Activated CD4-positive, alpha-beta T cell treated with anti-CD3 and anti-CD28 coated beads, Interleukin-2, amount 50 U/mL, for 16 hours (primary cell): ENCODE measurements at places on chromosomes 13 and 19.

- DNase-seq: no peak
Observed at GRCh38 chr19:37537391-37537947, 30.7 kb downstream of the ZNF793 start.

GRCh38 chr19:30558793-30559192 lies 186.6 kb downstream of the ZNF536 start:
- DNase-seq: no peak

DNA sequence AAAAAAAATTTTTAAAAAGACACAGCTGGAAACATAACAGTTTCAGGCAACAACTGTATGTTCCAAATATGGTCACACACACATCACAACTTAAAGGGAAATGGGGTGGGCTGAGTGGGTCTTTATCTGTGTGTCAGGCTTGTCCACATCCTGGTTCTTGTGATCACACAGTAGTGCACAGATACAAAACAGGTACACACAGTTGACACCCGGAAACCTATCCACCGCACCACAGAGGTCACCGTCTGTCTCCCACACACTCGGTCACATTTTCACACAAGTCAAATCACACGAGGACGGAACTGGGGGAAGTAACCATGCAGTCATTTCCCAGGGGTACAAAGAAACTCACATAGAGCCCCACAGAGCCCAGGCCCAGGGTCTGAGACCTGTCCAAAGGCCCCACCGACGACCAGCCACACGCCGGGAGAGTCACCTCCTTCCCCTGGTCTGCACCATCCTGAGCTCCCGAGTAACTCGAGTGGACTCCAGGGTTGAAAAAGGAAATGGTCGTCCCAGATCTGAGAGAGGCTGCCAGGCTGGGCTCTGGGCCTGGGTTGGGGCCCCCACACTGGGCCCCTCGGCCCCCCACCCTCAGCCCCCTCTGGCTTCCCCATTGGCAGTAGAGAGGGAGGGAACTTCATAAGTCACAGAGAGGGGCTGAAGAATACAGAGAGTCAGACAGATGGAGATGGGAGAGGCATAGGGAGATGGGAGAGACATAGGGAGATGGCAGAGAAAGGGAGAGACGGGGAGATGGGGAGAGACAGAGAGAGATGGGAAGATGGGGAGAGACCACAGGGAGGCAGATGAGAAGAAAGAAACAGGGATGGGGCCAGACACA lies 1.3 kb upstream of the PPAN start:
- peak; percentile 89 for DNase-seq

GRCh38 chr13:68467160-68467559 lies 1237.0 kb upstream of the PCDH9 start:
- DNase-seq: no peak

GRCh38 chr13:108961542-108962125 lies 332.2 kb downstream of the MYO16 start:
- peak; percentile 62 for DNase-seq

DNA sequence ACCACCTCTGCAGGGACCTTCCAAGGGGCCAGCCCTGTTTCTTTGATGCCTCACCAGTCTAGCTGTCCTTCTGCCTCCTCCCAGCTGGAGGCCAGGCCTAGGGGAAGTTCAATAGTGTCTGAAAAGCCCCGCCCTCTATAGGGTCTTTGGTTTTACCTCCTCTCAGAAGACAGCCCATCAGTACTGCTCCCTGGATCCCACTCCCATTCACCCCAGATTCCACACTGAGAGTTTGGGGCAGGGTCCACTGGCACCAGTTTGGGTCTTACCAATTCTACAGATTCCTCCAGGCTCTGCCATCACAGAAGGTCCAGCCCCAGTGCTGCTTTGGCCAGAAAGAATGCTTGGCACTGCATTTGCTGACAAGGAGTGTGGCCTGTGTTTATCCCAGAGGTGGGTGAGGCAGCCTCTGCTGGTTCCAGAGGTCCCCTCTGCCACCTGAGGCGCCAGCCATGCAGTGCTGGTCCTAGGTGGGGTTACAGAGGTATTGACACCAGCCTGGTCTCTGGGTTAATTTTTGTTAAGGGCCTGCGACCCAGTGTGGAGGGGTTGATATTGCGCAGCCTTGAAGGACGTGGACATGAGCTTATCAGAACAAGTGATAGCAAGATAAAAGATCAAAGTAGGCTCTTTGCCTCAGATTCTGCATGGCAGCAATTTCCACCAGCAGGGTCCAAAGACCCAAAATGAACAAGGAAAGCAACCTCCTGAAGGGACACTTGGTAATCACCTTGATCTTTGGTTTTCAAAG lies 41.4 kb upstream of the IGSF23 start:
- DNase-seq: no peak

DNA sequence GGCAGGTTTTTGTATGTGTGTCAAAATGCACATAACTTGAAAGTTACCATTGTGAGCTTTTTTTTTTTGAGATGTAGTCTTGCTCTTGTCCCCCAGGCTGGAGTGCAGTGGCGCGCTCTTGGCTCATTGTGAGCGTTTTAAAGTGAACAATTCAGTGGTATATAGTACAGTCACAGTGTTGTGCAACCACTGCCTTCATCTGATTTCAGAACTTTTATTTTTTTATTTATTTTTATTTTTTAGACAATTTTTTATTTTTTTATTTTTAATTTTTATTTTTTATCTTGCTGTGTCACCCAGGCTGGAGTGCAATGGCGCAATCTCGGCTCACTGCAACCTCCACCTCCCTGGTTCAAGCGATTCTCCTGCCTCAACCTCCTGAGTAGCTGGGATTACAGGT lies 15.0 kb downstream of the SLC25A42 start:
- no peak for DNase-seq

DNA sequence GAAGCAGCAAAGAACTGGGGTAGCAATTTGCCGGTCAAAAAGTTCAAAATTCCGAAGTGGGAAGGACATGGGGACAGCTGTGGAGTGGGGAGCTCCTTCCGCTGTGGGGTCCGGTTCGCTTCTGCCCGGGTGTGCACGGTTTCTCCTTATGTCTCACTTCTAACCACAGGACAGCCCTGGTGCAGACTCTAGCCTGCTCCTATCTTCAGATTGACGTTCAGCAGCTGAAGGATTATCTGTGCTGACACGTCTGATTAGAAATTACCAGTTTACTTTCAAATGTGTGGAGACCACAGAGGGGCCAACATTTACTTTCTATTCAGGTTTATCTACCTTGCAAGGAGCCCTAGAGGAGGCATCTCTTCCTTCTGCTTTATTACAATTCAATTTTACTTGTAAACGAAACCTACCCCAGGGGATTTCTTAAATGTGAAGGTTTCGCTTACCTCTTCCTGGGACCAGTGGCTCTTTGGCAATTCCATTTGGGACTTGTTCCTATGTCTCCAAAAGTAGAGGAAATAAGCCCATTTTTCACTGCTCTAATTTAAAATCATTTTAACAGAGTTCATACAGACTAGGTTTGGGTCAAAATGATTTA lies 27.3 kb downstream of the LHFPL6 start:
- no peak for DNase-seq

- DNase-seq: no peak
Observed at GRCh38 chr13:78084401-78084800, 165.8 kb upstream of the EDNRB start.

GRCh38 chr13:50055454-50055853 lies 40.2 kb downstream of the KCNRG start:
- DNase-seq: no peak

DNA sequence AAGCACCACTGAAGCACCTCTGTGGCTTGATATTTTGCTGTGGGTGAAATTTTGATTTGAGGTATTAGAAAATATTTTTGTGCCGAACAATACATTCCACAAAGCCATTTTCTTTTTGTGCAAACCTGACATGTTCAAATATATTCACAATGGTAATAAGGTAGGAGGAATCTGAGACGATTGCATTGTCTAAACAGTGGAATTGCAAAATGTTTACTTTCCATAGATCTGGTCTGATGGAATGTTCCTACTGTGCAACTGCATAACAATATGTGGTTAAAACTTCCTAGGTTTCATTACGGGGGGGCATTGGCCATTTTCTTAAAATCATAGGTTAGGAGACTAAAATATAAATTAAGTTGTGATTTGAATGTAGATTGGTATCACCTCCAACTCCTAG lies 42.7 kb upstream of the AKAP11 start:
- no peak for DNase-seq

DNA sequence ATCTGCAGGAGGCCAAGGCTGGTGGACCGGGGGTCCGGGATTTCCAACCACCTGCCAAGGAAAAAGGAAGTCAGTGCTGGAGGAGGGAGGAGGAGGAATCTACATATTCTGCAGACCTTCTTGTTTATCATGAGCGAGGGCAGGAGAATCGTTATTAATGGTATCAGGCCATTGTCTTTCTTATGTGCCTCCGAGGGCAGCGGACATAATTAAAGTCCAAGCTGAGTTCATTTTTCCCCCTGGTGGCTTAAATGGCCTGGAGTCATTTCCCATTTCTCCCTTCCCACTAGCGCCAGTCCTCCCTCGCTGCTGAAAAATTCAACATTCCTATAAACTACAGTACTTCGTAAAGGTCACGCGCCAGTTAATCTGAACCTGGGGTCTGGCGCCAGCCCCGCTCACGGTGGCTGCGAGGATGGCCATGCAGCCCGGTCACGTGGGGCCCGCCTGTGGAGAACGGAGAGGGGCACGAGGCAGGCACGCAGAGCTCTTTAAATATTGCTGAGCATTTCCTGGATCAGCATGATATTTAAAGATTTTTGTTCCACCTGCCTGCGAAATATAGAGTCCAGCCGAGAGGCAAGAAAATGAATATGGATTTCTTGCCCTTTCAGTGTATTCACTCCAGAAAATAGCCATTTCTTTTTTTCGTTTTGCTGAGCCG lies 85.2 kb upstream of the PCDH8 start:
- DNase-seq: no peak

DNA sequence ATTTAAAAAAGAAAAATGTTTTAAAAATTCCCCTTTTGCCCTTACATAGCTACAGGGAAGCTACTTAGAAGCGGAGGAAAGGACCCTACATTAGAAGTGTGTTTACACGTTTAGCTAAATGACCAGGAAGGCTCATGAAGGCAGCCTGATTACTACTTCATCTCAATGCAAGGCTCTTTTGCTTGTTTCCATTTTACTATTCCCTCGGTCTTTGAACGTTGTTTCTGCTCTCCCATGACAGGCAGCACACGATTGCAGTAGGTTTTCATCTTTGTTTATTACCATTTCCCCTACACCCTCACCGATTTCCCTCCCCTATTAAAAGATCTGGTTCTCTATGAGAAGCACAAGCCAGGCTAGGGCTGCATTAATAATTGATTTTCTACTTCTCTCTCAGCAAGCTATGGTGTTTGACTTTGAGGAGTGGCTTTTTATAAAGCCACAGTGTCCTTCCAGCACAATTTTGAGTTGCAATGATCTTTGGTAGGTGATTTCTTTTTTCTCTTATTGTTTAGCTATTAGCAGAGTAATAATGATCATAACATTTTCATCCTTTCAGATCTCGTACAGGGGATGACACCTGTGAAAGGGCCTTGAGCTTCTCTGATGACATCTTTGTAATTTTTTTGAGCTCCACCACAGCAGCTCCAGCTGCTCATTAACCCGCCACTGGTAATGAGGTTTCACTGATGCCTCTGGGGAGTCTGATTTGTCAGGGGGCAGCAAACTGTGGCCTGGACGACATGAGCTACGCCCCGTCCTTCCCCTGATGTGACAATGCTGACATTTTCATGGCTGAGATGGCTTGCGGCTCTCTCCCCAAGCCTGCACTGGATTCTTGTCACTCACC lies 670.3 kb downstream of the UQCRFS1 start:
- DNase-seq: no peak
